CD4-positive, alpha-beta T cell treated with Interleukin-17A for 4 hours (primary cell): ENCODE measurements at places on chromosomes 7 and 10.

GRCh38 chr10:92989250-92989649, 71.3 kb upstream of the CYP26C1 start:
- DNase-seq = no peak

- no peak for DNase-seq
Measured at GRCh38 chr10:7767209-7767608, 20.6 kb downstream of the KIN start.

- DNase-seq = no peak
Measured at GRCh38 chr7:8615019-8615418, 181.6 kb downstream of the NXPH1 start.

DNA sequence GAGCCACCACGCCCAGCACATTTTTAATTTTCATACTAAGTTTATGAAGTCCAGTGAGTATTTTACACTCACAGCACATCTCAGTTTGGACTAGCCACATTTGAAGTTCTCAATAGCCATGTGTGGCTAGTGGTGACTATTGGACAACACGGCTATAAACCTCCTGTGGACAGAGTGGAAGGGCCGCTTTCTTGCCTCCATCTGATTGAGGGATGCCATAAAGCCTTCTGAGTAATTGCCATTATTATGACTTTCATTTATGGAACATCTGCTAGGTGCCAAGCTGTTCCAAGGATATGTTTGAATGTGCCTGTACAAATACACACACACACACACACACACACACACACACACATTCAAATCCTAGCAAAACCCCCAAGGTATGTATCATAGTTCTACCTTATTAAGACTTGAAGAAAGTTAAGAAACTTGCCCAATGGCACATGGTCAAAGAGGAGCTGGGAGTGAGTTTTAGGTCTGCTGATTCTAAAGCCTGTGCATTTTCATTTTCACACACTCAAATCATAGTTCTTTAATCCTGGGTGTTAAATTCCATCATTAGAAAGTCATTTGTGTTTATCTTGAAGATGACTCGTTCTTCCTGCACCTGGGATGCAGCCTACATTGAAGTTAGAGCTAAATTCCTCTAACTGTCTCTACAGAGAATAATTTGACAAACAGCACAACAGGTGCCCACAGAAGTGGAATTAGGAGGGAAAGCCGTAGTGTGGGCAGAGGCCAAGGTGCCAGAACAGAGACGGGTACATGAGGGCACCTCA, 143.3 kb downstream of the PKD1L1 start:
- DNase-seq = no peak

DNA sequence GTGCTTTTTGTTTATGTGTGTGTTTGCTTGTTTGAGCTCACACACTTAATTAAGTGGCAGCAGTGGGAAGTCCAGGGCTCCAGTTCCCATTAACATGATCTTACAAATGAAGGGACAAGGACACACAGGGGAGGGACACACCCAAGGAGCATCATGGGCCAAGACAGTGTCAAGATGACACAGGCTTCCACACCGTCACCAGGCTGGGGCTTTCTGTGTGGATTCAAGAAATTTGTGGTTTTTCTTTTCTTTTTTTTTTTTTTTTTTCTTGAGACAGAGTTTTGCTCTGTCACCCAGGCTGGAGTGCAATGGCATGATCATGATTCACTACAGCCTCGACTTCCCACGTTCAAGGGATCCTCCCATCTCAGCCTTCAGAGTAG, 173.6 kb downstream of the KIAA1217 start:
- DNase-seq = no peak

DNA sequence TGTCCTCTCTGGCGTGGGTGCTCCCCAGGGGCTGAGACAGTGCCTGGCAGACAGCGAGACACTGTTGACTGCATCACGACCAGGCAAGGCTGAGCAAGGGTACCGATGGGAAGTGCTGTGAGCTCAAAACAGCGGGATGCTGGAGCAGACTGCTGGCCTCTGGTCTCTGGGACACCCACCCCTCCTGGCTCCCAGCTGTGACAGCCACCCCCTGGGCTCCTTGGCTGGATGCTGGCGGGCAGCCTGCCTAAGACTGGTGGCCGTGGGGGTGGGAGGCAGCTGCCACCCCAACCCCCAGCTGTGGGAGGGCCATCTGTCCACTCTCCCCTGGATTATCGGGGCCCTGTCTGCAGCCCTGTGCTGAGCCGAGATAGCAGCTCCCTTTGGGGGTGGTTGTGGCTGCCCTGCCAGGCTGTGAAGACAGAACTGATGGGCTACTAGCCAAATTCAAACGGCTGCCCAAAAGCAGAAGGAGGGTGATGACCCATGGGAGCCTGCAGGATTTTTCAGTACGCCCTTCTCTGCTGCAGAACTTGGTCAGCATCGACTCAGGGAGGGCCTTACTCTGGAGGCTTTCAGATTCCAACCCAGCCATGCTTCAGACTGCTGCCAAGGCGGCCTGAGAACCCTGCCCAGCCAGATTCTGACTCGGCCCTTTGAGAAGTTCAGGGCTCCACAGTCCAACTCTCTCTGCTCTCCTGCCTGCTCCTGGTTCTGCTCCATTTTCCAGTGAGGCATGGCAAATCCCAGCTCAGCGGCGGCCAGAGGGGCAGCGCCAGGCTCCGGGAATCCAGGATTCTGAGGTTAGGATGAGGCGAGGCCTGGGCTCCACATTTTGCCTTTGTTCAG, 125.3 kb downstream of the NEURL1 start:
- DNase-seq = no peak

GRCh38 chr10:7550013-7550412, 116.8 kb downstream of the ITIH5 start:
- DNase-seq = no peak

- no peak for DNase-seq
Measured at GRCh38 chr7:33185786-33186185, 56.4 kb downstream of the BBS9 start.

GRCh38 chr10:1379601-1380000, 323.4 kb downstream of the WDR37 start:
- DNase-seq = no peak

DNA sequence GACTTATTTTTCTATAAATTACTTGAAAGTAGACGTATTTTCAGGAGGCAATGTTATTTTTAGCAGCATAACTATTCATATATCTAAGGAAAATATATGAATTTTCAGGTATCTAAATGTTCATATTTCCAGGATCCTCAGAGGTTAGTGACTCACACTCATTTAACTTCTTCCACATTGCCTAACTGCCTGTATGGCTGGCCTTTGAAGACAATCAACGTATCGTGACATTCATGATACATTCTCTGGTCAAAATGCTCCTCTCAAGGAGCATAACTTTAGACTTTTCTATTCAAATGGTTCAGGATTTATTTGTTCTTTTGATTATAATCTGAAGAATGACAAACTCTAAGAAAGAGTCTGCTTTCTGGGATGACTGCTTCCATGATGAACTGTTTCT, 89.3 kb downstream of the SEMA3C start:
- DNase-seq = no peak

DNA sequence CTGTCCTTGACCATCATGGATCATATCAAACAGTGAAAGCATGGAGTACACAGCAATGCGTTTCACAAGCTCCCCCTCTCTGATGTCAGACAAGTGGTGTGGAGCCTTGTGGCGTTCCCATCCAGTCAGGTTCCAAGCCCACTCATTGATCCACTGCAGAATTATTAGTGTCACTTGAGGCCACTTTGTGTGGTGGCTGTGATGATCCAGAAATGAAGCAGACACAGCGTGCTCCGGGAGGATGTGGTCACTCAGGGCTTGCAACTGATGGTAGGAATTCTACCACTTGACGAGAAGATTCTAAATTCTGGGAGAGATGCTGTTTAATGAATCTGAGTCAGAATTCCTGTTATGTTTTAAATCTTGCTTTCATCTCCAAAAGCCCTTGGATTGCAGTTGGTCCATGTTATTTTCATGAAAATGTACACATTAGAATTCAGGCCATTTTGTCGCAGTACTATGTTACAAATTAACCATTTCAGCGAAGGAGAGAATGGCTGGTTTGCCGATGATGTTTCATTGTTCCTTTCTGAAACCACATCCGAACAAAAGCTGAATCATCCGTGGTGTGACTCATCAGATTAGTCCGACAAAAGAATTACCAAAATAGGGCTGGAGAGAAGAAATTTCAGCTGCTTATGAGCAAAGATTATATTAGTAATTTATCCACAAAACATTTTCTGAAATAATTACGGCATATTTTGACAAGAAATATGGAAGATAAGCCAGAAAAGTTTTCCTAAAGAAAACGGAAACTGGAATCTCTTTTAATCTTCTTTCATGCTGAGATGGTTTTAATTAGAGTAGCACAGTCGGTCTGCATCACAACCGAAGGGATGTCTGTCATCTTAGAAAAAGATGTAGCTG, 48.1 kb downstream of the INSYN2A start:
- DNase-seq = no peak

GRCh38 chr10:82472406-82473335, 597.7 kb downstream of the NRG3 start:
- DNase-seq = no peak

DNA sequence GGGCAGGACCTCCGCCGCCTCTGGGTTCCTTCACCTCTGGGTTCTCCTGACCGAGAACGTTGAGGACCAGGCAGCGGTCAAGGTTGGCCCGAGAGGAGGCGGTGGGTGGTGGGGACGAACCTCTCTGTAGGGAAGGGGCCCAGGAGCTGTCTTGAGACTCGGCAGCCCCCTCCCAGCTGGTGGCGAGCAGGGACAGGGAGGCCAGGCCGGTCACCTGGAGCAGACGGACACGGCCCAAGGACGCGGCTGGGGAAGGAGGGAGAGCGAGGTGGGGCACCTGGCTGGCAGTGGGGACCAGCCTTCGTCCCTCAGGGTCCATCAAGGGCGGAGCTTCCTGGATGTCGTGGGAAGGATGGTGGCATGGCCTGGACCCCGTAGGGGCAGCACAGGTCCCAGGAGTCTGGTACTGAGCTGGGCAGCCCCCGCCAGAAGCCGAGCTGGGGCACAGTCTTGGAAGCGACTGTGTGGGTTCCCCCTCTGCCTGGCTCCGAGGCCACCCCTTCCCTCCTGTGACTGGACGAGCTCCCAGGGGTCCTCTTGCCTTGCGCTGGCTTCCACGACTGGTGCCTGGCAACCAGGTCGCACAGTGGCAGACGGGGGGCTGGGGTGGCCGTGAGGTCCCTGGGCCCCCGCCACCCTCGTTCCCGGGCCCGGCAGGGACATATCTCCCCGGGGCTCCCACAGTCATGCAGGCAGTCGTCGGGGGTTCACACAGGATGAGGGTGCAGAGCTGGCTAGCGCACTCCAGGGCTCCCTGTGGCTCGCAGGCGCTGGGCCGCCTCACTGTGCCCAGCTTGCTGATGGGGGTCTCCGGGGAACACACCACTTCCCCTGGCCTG, 89.9 kb downstream of the DNAJB6 start:
- no peak for DNase-seq

- no peak for DNase-seq
Measured at GRCh38 chr7:81469153-81469868, 300.5 kb downstream of the HGF start.

- DNase-seq = no peak
Measured at GRCh38 chr10:80460399-80461207, 6.5 kb downstream of the TSPAN14 start.

GRCh38 chr10:126434235-126434634, 46.0 kb upstream of the ADAM12 start:
- DNase-seq = no peak

DNA sequence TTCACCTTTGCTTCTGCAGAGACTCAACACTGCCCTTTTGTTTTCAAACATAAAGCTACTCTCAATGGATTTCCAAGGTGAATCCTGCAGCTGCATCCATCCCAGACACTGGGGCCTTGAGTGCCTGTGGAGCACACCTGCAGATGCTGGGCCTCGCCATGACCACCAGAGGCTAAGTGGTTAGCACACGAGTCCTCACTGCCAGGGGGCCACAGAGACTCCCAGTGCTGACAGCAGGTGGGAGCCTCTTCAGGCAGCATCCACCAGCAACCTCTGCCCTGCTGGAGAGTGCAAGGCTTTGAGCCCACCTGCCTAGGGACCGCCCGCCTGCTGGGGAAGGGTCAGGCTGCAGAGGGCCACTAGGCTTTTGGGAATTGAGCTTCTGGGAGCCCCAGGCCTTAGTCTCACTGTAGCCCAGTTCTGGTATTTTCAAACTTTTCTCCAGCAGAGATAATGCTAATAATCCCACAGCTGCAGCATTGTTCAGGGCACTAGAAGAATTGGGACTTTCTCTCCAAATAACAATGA, 9.4 kb upstream of the HPS1 start:
- no peak for DNase-seq

GRCh38 chr7:96346293-96346953, 24.5 kb upstream of the SLC25A13 start:
- DNase-seq = no peak

GRCh38 chr7:156460858-156461627, 179.5 kb upstream of the RNF32 start:
- DNase-seq = no peak

- DNase-seq = no peak
Measured at GRCh38 chr10:125226005-125226404, 65.6 kb upstream of the CTBP2 start.

GRCh38 chr10:71697938-71698709, 21.5 kb downstream of the C10orf105 start:
- peak; percentile 54 for DNase-seq

DNA sequence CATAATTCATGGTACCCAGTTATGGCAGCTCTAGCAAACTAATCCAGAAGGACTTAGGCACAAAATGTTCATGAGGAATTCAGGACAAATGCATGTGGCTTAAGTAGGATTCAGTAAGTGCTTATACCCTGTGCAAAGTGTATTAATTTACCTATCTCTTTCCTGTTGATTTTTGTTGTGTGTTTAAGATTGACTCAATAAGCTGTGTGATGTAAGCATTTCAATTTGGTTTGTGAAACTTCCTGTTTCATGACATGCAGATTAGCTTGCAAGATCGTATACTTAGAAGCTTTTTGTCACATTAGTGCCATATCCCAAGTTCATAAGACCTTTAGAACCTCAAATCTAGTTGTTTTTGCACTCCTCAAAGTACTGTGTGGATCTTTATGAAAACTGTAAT, 416.7 kb downstream of the ARL4A start:
- no peak for DNase-seq

GRCh38 chr7:47500103-47500563, 81.8 kb downstream of the TNS3 start:
- no peak for DNase-seq

DNA sequence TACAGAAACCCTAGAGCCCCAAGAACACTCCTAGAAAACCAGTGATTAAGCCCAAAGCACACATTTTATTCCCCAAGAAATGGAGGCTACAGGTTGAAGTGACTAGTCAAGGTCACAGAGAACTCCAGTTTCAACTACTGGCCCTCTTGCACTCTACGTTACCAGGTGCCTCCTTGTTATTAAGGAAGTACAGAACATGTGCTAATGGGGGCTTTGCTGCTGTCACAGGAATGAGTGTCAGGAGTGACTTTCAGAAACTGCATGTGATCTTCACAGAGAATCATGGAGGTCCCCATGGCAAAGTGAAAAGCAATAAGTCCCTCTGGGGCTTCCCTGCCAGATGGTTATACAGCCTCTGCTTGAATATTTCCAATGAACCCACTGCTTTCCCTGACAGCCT, 19.3 kb downstream of the JAZF1 start:
- no peak for DNase-seq

GRCh38 chr10:71766717-71767419, 6.5 kb downstream of the VSIR start:
- no peak for DNase-seq
